ENCODE measurements at places on chromosomes 13 and 19.
A peak's percentile ranks its signal among the peaks of the same experiment; 100 is the strongest.

GRCh38 chr13:50170447-50171037 lies 155.3 kb downstream of the KCNRG start:
- DNase-seq, result peak; percentile 56

- DNase-seq, result no peak
Measured at GRCh38 chr19:6935618-6936017, 48.2 kb downstream of the ADGRE1 start.

- no peak for DNase-seq
Measured at GRCh38 chr13:66225072-66225471, 1005.1 kb downstream of the PCDH9 start.

- peak; percentile 9 for DNase-seq
Measured at GRCh38 chr13:108342369-108343289, 73.1 kb downstream of the TNFSF13B start.

- no peak for DNase-seq
Measured at GRCh38 chr13:55361141-55361540, 1779.6 kb upstream of the PRR20A start.

DNA sequence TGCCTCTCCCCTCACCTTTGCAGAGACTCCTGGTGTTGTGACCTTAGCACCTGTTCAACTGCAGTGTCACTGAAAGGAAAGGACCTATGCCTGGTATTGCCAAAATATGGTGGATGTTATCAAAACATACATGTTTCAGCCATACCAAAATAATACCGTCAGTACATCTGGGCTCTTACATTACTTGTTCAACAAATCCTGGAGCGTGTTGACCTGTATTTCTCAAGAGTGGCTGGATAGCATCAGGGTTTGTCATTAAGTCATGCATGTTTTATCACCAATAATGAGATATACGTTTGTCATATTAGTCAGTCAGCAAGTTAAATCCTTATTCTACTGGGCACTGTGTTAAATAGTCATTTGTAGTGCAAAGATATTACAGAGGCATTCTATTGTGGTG lies 290.8 kb downstream of the SHISA2 start:
- no peak for DNase-seq

- DNase-seq, result no peak
Measured at GRCh38 chr13:56988543-56988942, 152.2 kb upstream of the PRR20A start.

DNA sequence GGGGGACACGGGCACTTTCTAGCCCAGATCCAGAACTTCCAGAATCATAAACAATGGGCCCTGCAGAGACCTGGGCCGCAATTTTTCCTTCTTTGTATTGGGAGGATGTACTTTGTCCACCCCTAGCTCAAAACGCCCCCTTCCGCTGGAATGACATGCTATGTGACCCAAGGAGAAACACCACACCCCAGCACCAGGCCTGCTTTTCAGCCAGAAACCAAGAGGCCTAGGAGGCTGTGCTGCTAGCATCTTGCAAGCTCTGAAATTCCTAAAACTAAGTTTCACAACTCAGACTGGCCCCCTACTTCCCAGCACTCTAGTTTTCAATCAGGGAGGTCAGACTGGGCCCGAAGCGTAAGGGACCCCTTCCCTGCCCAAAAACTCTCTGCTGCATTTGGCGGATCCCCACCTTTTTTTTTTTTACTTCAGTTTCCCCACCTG lies 538 bp downstream of the LSM4 start:
- DNase-seq, result peak; percentile 65

DNA sequence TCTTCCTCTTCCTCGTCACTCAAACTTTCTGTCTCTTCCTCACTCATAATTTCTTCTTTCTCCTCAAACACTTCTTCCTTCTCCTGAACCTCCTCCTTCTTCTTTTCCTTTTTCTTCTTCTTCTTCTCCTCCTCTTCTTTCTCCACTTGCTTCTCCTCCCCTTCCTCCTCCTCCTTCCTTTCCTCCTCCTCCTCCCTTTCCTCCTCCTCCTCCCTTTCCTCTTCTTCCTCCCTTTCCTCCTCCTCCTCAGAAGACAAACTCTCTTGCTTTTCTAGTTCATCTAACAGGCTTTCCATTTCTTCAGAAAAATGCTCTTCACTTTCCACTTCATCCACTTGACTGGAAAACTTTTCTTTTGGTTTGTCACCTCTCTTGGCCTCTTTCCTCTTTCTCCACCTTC lies 19.8 kb downstream of the WDR87 start:
- no peak for DNase-seq

DNA sequence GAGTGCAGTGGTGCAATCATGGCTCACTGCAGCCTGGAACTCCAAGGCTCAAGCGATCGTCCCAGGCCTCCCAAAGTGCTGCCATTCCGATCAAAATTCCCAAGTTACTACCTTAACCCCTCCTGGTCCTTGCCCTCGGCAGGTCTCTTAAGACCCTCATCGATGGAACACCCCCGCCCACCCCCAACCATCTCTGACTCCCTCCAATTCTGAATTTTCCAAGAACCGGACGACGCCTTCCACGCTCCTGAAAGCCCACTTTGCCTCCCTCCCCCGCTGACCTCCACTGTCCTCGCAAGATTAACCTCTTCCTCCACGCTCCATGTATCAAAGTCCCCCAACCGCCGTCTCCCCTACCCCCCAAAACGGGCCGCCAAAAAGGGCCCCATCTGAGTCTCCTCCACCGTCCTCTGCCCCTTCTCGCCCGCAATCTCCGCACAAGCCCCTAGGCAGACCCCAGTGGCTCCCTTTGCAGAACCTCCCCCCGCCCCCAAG lies 539 bp downstream of the DAPK3 start:
- no peak for DNase-seq

DNA sequence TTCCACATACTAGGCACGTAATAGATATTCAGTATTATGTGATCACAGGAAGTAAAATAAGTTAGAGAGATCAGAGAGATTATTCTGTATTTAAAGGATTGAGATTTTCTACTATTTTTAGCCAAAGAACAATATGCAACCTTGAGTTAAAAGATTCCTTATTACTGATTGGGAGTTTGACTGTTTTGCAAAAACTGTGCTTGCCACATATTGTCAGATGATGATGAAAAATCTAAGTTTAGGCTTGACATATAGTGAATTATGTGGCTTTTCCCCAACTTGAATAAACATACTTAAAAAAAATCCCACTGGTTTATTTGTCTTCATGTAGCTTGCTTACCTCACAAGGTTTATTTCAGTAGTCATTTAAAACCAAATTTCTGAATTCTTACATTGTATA lies 194.4 kb downstream of the KCNRG start:
- peak; percentile 29 for DNase-seq
